ENCODE measurements at places on chromosomes 3 and 15. TPM values are rescaled to one million over a fixed set of nuclear protein-coding genes. Genes with fewer than 3 reads are reported as not detected.

DNA sequence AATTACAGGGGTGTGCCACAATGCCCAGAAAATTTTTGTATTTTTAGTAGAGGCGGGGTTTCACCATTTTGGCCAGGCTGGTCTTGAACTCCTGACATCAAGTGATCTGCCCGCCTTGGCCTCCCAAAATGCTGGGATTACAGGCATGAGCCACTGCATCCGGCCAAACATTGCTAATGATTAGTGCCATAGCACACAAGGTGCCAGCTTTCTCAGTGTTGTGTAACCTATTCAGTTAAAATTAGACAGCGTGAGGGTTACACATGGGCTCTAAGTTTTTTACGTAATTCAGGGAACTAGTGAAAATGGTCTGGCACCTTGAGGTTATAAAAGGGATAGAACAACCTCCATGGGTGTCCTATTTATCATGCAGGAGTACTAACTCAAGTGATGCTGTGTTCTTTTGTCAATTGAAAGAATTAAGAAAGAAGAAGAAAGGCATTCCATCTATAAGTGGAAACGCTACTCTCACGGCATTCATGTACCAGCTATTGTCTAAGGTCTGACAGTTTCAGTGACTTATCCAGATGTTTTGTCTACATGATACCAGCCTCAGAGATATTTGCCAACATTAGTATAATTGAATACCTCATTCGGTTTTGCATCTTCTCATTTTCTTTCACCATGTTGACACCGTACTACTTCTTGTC is 84.7 kb downstream of the EOMES start:
- no peak for DNase-seq

DNA sequence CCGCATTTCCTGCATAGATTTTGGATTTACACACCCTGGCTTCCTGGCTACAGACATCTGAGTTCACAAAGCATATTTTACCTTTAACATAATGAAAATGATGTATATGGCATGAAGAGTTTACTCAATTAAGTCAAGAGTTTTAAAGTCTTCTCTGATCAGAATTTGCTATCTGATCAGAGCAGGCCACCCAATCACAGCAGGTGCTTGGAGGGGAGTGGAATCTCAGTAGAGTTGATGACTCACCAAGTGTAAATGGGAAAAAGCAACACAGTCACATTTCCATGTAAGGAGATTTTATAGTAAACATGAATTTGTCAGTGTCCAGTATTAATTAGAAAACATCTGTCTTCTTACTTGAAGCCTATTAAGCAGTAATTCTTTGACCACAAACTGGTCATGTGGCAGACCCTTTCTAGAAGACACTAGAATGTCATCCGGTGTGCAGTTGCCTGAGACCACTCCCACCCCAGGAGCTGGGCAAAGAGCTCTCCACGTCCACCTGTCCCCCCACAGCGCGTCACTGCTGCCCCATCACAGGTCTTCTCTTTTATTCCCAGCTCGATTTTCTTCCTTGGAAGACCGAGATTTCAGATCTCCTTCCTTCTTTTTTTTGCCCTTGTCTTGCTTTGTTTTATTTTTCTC is 10.8 kb downstream of the MESD start:
- no peak for DNase-seq

DNA sequence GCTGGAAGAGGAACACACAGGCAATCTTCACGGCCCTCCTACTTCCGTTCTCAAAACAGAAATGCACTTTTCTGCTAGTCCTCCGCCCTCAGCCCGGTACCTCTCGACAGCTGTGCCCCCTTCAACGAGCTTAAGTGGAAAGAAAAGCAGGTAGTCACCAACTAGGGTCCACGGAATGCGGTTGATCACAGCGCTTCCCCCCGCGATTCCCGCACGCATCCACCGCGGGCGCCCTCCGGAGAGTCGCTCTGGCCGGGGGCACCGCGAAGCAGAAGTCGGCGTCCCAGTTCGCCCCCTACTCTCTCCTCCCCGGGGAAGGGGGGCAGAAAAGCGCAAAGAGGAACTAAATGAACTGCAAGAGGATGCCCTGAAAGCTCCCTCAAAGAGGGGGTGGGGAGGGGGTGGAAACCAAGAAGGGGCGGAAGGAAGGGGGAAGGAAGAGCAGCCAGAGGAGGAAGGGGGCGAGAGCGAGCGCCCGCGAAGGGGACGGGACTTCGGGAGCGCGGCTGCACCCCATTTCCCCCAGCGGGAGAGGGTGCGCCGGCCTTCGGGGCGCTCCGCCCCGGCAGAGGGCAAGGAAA is 738 bp downstream of the ACAP2 start:
- peak; percentile 36 for DNase-seq

DNA sequence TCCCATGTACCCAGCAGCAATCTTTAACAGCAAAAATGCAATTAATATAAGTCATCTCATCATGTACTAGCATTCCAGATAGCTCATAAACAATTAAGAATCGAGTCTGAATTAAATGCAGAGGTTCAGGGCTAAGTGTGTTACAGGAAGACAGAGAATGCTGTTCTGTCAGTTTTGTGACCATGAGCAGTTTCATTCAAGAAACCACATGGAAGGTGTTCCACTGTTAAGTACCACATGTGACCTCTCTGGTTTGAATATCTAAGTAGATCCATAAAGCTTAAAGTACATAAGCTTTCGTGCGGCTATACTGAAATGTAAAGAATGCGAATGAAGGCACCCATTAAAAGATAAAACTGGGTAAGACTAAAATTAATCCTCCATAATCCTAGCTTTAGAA is 272.3 kb downstream of the IL5RA start:
- DNase-seq = no peak

DNA sequence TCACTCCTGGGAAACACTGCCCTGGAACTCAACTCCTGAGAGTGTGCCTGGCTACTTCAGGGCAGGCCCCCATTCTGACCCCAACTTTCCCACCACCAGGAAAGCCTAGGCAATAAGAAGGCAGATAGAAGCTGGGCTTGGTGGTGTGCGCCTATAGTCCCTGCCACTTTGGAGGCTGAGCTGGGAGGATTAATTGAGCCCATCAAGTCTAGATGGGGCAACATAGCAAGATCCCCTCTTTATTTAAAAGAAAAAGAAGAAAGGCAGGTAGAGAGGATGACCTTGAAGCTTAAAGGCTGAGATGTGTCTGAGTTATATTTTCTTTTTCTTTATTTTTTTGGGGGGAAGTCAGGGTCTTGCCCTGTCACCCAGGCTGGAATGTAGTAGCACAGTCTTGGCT is 4.2 kb upstream of the RBPMS2 start:
- no peak for DNase-seq

DNA sequence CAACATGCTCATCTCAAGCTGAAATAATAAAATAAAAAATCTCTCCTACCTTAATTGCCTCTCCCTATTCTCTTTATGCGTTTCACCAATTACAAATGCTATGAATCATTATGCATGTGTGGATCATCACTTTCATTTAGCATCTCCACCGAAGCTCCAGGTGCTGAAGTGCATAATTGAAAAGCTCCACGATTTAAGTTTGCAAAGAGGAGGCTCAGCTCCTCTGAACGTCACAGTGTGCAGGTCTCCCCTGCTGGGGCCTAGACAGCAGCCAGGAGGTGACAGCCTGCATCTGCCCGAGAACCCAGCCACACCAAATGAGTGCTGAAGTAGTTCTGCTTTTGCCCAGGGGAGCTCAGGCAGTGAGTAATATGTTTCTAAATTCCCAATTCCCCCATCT is 60.5 kb upstream of the GLCE start:
- no peak for DNase-seq

DNA sequence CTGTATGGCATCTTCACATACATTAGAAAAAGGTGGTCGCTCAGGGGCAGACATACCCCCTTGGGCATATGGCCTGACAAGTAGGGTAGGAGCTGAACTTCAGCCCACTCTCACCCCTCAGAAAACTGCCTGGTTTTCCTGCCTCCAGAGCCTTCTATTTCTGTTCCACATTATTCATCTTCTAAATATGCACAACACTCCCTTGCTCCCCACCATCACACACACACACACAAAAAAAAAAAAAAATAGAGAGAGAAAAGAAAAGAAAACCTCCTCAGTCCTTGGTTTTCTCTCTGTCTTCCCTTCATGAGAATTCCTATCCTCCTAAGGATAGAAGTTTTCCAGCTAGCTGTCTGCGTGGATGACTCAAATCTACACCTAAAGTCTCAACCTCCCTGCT is 5.6 kb upstream of the ROPN1 start:
- DNase-seq = no peak

DNA sequence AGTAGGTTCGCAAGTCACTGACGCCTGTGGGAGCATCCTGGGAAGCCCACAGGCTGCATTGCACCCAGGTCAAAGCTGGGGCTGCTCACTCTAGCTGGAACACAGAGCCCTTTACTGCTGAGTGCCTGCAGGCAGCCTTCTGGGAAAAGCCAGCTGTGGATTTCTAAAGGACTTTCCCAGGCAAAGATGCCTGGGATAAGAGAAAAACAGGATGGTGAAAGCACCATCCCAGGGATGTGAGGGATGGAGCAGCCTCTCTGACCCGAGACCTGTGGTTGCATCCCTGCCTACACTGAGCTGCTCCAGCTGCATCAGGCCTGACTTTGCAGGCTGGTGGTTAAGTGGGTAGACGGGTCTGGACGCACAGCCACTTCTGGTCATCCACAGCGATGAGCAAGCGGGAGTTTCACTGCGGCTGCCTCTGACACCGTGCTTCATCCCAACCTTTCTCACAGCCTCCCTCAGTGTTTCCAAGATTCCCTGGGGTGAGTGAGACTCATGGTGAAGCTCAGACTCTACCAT is 52.5 kb upstream of the AMOTL2 start:
- DNase-seq = no peak

- DNase-seq = no peak
These were observed 11.3 kb downstream of the EHD4 start for GRCh38 chr15:41961001-41961518.

- DNase-seq = no peak
These were observed 28.8 kb downstream of the SAMMSON start for GRCh38 chr3:70028361-70028760.

GRCh38 chr3:157420606-157421130 is 16.0 kb upstream of the PTX3 start:
- DNase-seq = no peak

DNA sequence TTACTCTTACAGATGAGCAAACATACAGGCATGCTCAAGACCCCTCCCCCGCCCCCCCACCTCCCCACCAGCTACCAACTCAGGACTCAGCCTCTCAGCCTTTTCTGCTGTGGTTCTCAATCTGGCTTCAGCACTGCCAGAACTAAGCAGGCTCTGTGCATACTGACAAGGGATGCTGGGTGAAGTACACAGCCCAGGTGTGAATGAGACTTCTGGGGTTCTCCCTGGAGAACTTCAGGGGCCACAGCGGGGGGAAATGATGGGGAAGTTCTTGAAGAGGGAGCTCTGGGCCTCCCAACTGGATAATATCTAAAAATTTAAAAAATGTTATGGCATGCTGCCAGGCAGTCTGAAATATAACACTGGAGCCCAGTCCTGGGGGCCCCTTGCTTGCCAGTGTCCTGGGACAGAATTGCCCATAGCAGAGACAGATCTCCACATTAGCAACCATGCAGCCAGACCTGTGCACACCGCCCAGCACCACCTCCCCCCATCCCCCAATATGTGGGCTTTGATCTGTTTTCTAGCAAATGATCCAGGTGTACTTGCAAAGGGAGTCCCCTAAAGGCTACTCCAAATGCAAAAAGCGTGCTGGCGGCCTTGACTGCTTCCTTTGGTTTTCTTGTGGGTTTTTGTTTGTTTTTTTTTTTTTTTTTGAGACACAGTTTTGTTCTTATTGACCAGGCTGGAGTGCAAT is 41.4 kb downstream of the PGPEP1L start:
- DNase-seq = no peak

GRCh38 chr3:71542521-71543370 is 40.8 kb downstream of the FOXP1 start:
- DNase-seq = no peak

GRCh38 chr3:76624164-76624563 is 415.7 kb upstream of the ROBO2 start:
- DNase-seq = no peak

- no peak for DNase-seq
These were observed 1371.6 kb upstream of the EPHA6 start for GRCh38 chr3:95442766-95443165.

GRCh38 chr15:37253877-37254276 is 153.5 kb upstream of the MEIS2 start:
- no peak for DNase-seq

DNA sequence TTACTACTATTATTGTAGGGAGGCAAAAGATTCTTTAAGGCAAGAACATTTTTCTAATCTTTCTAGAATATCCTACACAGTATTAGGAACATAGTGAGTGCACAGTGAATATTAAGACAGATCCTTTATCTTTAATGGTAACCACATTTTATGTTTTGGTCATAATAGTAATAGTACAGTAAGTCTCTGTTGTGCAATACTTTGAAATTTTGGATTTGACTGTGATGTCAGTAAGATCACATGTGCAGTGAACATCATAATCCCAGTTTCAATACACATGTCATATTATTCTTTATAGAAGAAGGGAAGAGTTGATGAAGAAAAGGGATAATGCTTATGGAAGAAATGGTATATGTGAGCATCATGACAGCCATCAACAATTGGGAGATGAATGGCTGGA is 10.7 kb downstream of the STT3B start:
- no peak for DNase-seq

DNA sequence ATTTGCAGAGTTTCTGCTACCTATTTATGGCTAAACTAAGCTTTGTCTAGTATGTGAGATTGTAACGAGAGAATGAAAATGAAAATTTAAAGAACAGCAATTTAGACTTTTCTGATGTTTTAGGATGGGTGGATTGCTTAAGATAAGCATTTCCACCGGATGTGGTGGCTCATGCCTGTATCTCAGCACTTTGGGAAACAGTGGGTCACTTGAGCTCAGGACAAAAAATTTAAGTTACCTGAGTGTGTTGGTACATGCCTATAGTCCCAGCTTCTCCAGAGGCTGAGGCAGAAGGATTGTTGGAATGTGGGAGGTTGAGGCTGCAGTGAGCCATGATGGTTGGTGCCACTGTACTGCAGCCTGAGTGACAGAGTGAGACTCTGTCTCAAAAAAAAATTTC is 3.3 kb downstream of the PPP4R2 start:
- peak; percentile 17 for DNase-seq

- DNase-seq = no peak
These were observed 49.2 kb downstream of the LRRK1 start for GRCh38 chr15:100968050-100968966.

DNA sequence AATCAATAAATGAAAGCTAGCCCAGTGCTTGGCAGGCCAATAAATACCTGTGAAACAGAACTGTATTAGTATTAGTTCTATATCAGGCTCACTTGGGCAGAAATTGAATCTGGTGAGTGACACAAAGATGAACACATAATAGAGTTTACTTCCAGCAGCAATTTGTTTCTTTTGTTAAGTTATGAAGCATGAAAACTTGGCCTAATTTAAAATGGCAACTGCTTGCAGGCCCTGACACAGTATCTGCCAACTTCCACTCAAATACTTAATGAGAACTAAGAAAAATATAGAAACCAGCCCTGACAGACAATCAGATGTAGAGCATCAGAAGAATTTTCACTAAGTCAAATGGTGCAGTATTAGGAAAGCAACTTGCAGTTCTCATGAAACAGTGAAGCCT is 37.6 kb upstream of the LRIG1 start:
- DNase-seq = no peak

GRCh38 chr3:100562224-100562857 is 47.1 kb upstream of the ADGRG7 start:
- DNase-seq = no peak

GRCh38 chr3:100158918-100159330 is 44.6 kb upstream of the FILIP1L start:
- no peak for DNase-seq

GRCh38 chr15:82052751-82053150 is 6.9 kb upstream of the MEX3B start:
- no peak for DNase-seq

- no peak for DNase-seq
These were observed 666.0 kb upstream of the NR2F2 start for GRCh38 chr15:95664450-95664849.

- DNase-seq = no peak
These were observed 60.2 kb downstream of the TMEM39A start for GRCh38 chr3:119403201-119403600.

HDAC11 gene
- 1.7 TPM for total RNA-seq
